ENCODE measurements at places on chromosomes 1 and 21. TPM values are rescaled to one million over a fixed set of nuclear protein-coding genes. Genes with fewer than 3 reads are reported as not detected.

WDR64 gene
- not detected for total RNA-seq

HFM1 gene
- total RNA-seq: 0.49 TPM

ADAMTS4 gene
- total RNA-seq: 15.5 TPM

TFAP2E gene
- 0.32 TPM for total RNA-seq

TMEM50B gene
- total RNA-seq: 46.3 TPM

PLA2G2F gene
- not detected for total RNA-seq

NEK7 gene
- 319 TPM for total RNA-seq

ACTL8 gene
- not detected for total RNA-seq

SPATA6 gene
- total RNA-seq: 10.2 TPM

DRAM2 gene
- total RNA-seq: 49.9 TPM

IFNLR1 gene
- total RNA-seq: 0.32 TPM

SYT14 gene
- 3.3 TPM for total RNA-seq

ORC1 gene
- total RNA-seq: 0.97 TPM

GPX7 gene
- total RNA-seq: 66.4 TPM

CYP4B1 gene
- not detected for total RNA-seq

CFAP57 gene
- 0.81 TPM for total RNA-seq

KRTAP15-1 gene
- not detected for total RNA-seq

UTS2 gene
- not detected for total RNA-seq

S100A1 gene
- not detected for total RNA-seq

TRMT1L gene
- 17.7 TPM for total RNA-seq

F3 gene
- 40.7 TPM for total RNA-seq

GREM2 gene
- 4.3 TPM for total RNA-seq

SMIM11 gene
- 7.9 TPM for total RNA-seq

SPRR1B gene
- not detected for total RNA-seq

KIF17 gene
- 0.61 TPM for total RNA-seq

BCAN gene
- not detected for total RNA-seq

LRRC71 gene
- not detected for total RNA-seq

FCRL5 gene
- not detected for total RNA-seq

HSD3B2 gene
- total RNA-seq: not detected

RAB7B gene
- total RNA-seq: 13.8 TPM

BRDT gene
- not detected for total RNA-seq

AMY1A gene
- total RNA-seq: not detected

SYCP1 gene
- not detected for total RNA-seq

TMEM9 gene
- 61.2 TPM for total RNA-seq

SMIM1 gene
- 2.7 TPM for total RNA-seq

SKI gene
- 41.7 TPM for total RNA-seq

LAPTM5 gene
- total RNA-seq: 0.97 TPM

FCRL1 gene
- total RNA-seq: not detected

ZNF648 gene
- not detected for total RNA-seq

TNFRSF14 gene
- total RNA-seq: 38.6 TPM

CD1E gene
- total RNA-seq: not detected

OR2L5 gene
- 0.32 TPM for total RNA-seq

DRAXIN gene
- not detected for total RNA-seq

LRIG2 gene
- 20.5 TPM for total RNA-seq

VN1R5 gene
- not detected for total RNA-seq

PTGER3 gene
- 14.8 TPM for total RNA-seq

TAF13 gene
- 68.7 TPM for total RNA-seq

SV2A gene
- 23.8 TPM for total RNA-seq

FCER1G gene
- total RNA-seq: 0.97 TPM

MR1 gene
- 19.3 TPM for total RNA-seq

LCE1F gene
- not detected for total RNA-seq

AIRE gene
- total RNA-seq: not detected

CFHR3 gene
- not detected for total RNA-seq

All from hair follicle dermal papilla cell (primary cell).